ENCODE measurements at places on chromosomes 5 and 9. TPM values are rescaled to one million over a fixed set of nuclear protein-coding genes. Genes with fewer than 3 reads are reported as not detected.

The CDH9 gene
- total RNA-seq, result not detected

The GHR gene
- total RNA-seq, result 1.8 TPM

The NEUROG1 gene
- total RNA-seq, result not detected

The C9orf50 gene
- total RNA-seq, result not detected

The SPINK14 gene
- not detected for total RNA-seq

DNA sequence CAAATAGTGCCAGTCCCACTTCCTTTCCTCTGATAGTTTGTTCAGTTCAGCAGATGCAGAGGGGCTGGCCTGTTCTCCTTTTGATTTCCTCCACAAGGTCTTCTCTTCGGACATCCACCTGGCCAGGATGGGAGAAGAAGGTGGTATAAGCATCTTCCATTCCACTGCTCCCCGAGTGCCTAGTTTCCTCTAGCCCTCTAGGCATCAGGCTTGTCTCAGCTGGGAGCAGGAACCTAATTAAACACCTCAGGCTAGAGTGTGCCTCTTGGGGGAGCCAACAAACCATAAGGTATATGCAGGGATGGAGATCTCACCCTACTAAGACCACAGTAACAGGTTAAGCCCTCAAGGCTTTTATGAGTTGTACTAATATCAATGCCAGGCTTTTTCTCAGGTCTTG is 835 bp upstream of the DND1 start:
- DNase-seq, result no peak

- DNase-seq, result no peak
Measured at GRCh38 chr5:168736281-168736831, 157.2 kb upstream of the PANK3 start.

GRCh38 chr9:122099271-122099869 is 6.3 kb upstream of the TTLL11 start:
- no peak for DNase-seq

- DNase-seq, result no peak
Measured at GRCh38 chr5:10124287-10124686, 125.4 kb downstream of the ATPSCKMT start.

- no peak for DNase-seq
Measured at GRCh38 chr9:35350827-35351549, 138.9 kb upstream of the RUSC2 start.

DNA sequence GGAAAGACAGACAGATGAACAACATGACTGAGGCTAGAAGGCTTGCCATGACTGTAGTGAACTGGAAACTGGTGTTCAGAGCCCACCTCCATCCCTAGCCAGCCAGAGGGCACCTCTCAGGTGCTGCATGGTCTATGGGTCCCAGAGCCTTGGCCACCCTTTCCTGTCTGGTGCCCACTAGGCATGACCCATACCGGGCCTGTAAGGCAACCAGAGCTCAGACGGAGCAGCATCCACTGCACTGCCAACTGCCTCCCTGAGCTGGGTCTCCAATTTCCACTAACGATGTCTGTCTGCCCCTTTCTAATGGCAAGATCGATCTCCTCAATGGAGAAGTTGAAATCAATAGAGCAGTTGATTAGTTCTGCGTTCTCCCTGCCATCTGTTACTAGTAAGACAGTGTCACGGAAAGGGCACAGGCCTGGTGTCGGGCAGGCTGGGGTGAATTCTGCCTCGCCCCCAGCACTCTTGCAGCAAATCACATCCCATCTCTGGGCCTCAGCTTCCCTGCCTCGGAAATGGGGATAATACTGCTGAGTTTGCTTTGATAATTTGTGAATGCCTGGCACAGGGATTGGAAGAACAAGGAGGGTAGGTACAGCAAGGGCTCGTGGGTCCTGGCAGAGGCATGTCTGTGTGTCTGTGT is 172.3 kb upstream of the MVB12B start:
- DNase-seq, result no peak

- DNase-seq, result no peak
Measured at GRCh38 chr5:43019614-43020398, 20.3 kb downstream of the ANXA2R start.

DNA sequence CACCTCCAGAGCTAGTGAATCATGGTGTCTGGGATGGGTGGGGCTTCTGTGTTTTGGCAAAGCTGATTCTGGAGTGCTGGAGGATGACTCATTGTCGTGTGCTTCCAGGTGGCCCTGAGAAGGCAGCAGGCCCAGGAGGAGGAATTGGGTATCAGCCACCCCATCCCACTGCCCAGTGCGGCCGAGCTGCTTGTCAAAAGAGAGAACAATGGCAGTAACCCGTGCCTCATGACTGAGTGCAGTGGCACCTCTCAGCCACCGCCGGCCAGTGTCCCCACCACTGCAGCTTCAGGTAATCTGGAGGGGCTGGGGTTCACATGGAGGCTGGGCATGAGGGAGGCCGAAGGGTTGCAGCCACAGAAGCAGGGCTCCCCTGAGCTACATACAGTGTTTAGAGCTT is 5.4 kb downstream of the DMRT1 start:
- DNase-seq, result no peak

- no peak for DNase-seq
Measured at GRCh38 chr9:132169672-132170392, 8.0 kb downstream of the NTNG2 start.

DNA sequence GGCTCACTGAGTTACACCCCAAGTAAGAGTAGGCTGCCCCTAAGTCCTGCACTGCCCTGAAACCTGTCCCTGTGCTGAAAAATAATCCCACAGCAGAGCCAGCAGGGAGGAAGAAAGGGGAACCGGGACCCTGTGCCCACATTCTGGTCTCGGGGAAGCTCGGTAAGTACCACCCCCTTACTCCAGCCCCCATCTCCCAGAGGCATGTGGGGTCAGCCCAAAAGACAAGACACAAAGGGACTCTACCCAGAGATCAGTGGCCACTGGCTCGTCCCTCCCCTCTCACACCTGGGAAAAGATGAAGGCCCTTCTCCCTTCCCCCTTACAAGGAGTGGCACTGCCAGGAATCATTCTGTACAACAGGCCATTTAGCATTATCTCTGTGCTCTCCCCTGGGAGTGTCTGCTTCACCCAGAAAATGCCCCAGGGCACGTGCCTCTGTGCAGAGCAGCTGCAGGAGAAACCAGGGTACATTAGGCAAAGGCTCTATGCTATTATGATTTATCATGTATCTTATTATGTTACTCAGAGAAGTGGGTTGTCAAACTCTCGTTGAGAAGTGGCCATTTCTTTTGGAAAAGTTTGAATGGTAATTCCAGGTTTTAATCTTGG is 71.3 kb downstream of the NDFIP1 start:
- no peak for DNase-seq

DNA sequence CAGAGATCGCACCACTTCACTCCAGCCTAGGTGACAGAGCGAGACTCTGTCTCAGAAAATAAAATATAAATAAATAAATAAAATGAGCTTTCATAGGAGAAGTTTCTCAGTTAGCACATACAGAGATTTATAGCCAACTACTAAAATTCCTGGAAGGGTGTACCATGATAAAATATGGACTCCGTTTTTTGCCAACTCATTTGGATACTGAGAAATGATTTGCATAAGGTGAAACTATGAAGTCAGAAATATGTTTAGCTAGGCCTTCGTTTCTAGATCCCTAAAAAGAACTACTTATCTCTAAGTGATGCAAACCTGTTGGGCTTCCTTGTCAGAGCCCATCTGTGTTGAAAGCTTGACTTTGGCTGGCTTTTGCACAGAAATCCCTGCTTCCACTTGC is 56.9 kb upstream of the SLC1A1 start:
- DNase-seq, result no peak

DNA sequence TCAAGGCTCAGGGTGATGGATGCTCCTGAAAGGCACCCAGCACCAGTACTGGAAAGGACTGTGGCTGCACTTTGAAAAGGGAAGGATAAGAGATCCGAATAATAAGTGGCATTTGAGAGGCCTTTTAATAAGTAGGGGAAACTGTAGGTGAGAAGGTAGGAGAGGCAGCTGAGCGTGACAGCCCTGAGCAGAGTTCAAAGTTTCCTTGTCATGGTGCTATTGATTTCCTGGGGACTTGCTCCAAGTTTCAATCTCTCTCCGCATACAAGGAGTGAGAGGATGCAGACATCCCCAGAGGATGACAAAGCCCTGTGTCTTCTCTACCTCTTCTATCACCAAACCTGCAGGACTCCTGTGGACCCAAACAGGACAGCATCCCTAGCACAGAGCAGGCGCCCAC is 354.5 kb downstream of the SPOCK1 start:
- no peak for DNase-seq

- no peak for DNase-seq
Measured at GRCh38 chr5:69007726-69008368, 86.0 kb upstream of the SLC30A5 start.
